ENCODE measurements at places on chromosomes 13 and 19.

GRCh38 chr13:113557013-113557412 is 27.5 kb upstream of the TFDP1 start:
- H3K27me3 ChIP-seq = no peaks in the 10 kb centered on the region
- H3K36me3 ChIP-seq = no peaks in the 10 kb centered on the region
- H3K4me1 ChIP-seq = no peaks in the 10 kb centered on the region
- peak; percentile 39 for DNase-seq

DNA sequence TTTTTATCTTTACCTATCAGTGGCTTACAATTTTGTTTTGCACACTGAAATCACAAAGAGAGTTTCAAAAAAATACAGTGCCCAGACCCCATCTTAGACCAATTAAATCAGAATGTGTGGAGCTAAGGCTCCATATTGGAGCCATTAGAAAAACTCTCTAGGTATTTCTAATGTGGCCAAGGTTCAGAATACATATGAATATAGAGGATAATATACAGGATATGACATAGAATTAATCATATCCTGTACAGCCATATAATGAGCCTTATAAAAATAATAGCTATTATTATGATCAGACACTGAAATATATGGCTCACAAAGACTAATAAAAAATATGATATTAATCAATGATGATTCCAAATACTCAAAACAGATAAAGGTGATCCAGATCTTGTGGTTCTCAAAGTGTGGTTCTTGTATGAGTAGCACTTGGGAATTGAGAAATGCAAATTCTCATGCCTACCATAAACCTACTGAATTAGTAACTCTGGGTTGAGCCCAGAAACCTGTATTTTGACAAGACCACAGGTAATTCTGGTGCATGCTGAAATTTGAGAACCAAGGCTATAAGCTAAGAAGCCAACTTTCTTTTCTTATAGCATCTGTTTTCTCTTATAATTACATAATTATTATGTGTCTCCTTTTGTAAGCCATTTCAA is 408.0 kb downstream of the DIAPH3 start:
- no peaks in the 10 kb centered on the region for H3K27me3 ChIP-seq
- H3K4me3 ChIP-seq = no peak overlapping the region
- no peak for DNase-seq
- H3K4me1 ChIP-seq = no peaks in the 10 kb centered on the region
- H3K27ac ChIP-seq = no peak overlapping the region
- no peaks in the 10 kb centered on the region for H3K36me3 ChIP-seq

DNA sequence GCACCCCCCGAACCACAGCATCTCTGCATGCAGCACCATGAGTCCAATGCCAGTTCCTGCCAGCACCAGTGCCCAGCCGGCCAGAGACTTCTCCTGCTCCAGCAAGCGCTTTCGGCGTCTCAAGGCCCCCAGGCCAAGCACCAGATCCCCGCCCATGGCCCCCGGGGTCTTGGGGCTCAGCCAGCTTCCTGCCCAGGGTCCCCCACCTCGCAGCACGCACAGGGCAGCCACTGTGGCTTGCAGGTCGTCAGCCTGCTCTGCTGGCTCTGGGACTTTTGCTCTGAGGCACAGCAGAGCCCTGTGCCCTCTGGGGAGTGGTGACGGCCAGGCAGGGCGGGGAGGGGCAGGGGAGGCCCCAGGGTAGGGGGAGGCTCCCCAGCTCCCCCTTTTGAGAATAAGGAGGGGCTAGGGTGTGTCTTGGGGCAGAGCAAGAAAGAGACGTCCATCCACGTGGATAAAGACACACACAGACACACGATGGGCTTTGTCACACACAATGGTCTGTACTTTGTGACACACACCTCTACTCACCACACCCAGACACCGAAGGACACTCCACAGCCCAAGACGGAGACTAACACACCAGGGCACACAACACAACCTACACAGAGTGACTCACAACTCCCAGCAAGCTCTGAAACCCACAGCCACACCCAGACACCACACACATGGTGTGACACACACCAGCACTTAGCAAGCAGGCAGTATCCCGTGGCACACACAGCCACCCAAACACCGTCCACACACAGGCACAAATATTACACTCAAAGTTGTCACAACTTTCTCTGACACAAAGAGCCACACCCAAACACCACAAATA is at the start of gene KCNN4:
KCNN4 (minus strand) TSS at position 268 of the 820 bp plus-strand sequence; CDS start at position 156, 112 bp downstream.
- no peaks in the 10 kb centered on the region for H3K36me3 ChIP-seq
- peak within 1 kb of the TSS; percentile 65 for H3K4me3 ChIP-seq
- H3K27me3 ChIP-seq = no peaks in the 10 kb centered on the region
- H3K27ac ChIP-seq = peak within 1 kb of the TSS; percentile 79
- H3K4me1 ChIP-seq = peaks cover 71% of the 10 kb centered on the region

DNA sequence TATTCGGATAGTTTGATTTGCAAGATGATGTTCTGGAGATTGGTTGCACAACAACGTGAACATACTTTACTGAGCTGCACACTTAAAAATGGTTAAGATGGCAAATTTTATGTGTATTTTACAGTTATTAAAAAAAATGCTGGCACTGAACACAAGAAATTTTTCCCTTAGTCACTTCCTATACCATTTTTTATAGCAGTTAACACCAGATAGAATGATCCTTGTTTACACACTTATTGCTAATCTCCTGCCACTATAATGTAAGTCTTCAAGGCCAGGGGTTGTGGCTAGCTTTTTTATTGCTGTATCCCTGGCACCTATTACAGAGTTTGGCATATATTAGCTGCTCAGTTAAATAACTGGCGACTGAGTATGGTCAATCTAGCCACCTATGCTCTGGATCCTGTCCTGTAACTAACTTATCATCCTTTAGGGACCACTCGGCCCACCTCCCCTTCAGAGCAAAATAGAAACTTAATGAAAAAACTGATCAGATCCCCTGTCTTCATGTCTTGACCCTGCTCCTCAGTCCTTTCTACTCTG is 2.0 kb upstream of the EBPL start:
- H3K4me1 ChIP-seq = peaks cover 13% of the 10 kb centered on the region
- DNase-seq = no peak
- no peaks in the 10 kb centered on the region for H3K36me3 ChIP-seq
- H3K27me3 ChIP-seq = no peaks in the 10 kb centered on the region

GRCh38 chr19:41366089-41366488 is 2.1 kb upstream of the B9D2 start:
- H3K36me3 ChIP-seq = no peaks in the 10 kb centered on the region
- H3K4me1 ChIP-seq = peaks cover 21% of the 10 kb centered on the region
- H3K4me3 ChIP-seq = no peak overlapping the region
- H3K27me3 ChIP-seq = no peaks in the 10 kb centered on the region
- DNase-seq = no peak

GRCh38 chr13:30115257-30115600 is 192.1 kb downstream of the KATNAL1 start:
- H3K27me3 ChIP-seq = no peaks in the 10 kb centered on the region
- no peak overlapping the region for H3K4me3 ChIP-seq
- peaks cover 26% of the 10 kb centered on the region for H3K4me1 ChIP-seq
- H3K36me3 ChIP-seq = no peaks in the 10 kb centered on the region

GRCh38 chr13:74555651-74556420 is 421.6 kb upstream of the KLF12 start:
- no peak overlapping the region for H3K27ac ChIP-seq
- H3K4me1 ChIP-seq = no peaks in the 10 kb centered on the region

- H3K4me1 ChIP-seq = no peaks in the 10 kb centered on the region
- H3K27ac ChIP-seq = no peak overlapping the region
- H3K36me3 ChIP-seq = no peaks in the 10 kb centered on the region
- H3K4me3 ChIP-seq = no peak overlapping the region
- no peaks in the 10 kb centered on the region for H3K27me3 ChIP-seq
- no peak for DNase-seq
These were observed 123.4 kb upstream of the RFC3 start for GRCh38 chr13:33694546-33694945.

DNA sequence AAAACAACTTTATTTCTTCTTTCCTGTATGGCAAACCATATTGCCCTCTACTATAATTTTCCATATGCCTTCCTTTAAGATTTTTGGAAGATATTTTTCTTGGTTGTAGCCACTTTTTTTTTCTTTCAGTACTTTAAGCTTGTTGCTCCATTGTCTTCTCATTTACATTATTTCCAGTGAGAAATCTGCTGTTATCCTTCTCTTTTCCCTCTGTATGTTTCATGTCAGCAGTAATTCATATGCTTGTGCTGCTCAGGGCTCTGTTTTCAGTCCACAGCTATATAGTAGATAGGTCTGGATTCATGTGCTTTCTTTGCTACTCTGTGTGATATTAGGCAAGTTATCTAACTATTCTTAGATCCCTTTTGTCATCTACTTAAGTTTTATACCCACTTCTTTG is 267.6 kb downstream of the OXGR1 start:
- DNase-seq = no peak
- H3K27ac ChIP-seq = no peak overlapping the region
- no peaks in the 10 kb centered on the region for H3K4me1 ChIP-seq
- no peaks in the 10 kb centered on the region for H3K36me3 ChIP-seq
- H3K4me3 ChIP-seq = no peak overlapping the region

GRCh38 chr19:8253678-8254077 is 44.5 kb downstream of the CERS4 start:
- H3K27ac ChIP-seq = no peak overlapping the region
- no peaks in the 10 kb centered on the region for H3K4me1 ChIP-seq
- H3K36me3 ChIP-seq = no peaks in the 10 kb centered on the region
- no peak overlapping the region for H3K4me3 ChIP-seq
- H3K27me3 ChIP-seq = no peaks in the 10 kb centered on the region

GRCh38 chr19:30712431-30713337 is 340.5 kb downstream of the ZNF536 start:
- H3K27ac ChIP-seq = no peak overlapping the region
- DNase-seq = no peak
- H3K4me1 ChIP-seq = no peaks in the 10 kb centered on the region
- H3K4me3 ChIP-seq = no peak overlapping the region
- H3K27me3 ChIP-seq = no peaks in the 10 kb centered on the region

DNA sequence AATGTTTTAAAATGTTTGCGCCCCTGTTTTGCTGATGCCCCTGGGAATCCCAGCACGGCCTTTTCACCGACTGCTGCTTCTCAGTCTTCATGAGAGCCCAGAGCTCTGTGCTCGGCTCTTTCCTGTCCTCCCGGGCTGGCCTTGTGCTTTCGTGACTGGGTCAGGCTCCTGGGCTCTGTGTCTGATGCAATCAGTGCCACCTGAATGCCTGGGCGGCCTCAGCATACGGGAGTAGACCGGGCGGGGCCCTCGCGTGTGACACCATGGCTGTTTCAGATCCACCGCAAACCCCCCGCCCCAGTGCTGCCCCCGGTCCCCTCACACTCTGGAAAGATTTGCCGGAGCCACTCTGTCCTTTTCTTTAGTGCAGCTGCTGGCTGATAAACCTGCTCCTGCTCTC is 21.4 kb downstream of the PABPC3 start:
- H3K27ac ChIP-seq = no peak overlapping the region
- H3K27me3 ChIP-seq = peaks cover 3% of the 10 kb centered on the region
- no peaks in the 10 kb centered on the region for H3K36me3 ChIP-seq
- no peak overlapping the region for H3K4me3 ChIP-seq

- H3K27me3 ChIP-seq = no peaks in the 10 kb centered on the region
- no peaks in the 10 kb centered on the region for H3K4me1 ChIP-seq
- DNase-seq = no peak
- no peak overlapping the region for H3K4me3 ChIP-seq
- no peak overlapping the region for H3K27ac ChIP-seq
These were observed 71.0 kb downstream of the RAP2A start for GRCh38 chr13:97505017-97505416.

DNA sequence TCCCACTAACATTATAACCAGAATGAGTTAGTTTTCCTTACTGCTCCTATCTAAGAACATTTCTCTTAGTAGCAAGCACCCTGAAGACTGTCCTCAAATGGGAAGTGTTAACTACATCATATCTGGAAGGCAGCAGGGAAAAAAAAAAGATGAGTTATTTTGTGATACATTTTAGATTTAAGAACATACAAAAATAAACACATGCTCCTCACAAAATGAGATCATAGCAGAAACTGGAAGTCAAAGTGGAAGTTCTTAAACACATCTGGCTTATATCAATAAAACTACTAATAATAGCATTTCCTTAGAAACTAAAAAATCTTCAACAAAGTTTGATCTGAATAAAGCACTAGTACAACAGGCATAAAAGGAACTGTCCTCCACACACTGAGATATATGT is 70.4 kb downstream of the SLITRK6 start:
- H3K4me3 ChIP-seq = no peak overlapping the region
- H3K4me1 ChIP-seq = no peaks in the 10 kb centered on the region
- no peak for DNase-seq
- H3K36me3 ChIP-seq = no peaks in the 10 kb centered on the region

DNA sequence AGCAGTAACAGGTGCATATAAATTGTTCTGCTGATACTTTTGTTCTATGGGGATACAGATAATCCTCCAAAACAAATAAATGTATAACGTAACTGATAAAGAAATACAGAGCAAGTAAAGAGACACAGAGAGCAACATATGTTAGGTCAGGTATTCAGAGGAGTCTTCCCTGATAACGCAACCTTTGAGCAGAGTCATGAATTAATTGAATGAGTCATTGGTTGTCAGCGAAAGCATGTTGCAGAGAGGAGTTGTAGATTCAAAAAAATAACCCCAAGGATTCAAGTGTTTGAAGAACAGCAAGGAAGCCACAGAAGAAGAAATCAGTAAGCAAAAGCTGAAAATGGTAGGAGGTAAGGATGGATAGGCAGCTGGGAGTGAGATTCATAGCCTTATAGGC is 245.2 kb downstream of the TBC1D4 start:
- H3K4me3 ChIP-seq = no peak overlapping the region
- no peaks in the 10 kb centered on the region for H3K27me3 ChIP-seq
- H3K27ac ChIP-seq = no peak overlapping the region
- no peaks in the 10 kb centered on the region for H3K4me1 ChIP-seq

GRCh38 chr13:99418103-99418842 is 83.0 kb upstream of the TM9SF2 start:
- peaks cover 74% of the 10 kb centered on the region for H3K4me1 ChIP-seq
- H3K27me3 ChIP-seq = no peaks in the 10 kb centered on the region
- no peaks in the 10 kb centered on the region for H3K36me3 ChIP-seq
- peak overlapping the region; percentile 40 for H3K4me3 ChIP-seq
- no peak overlapping the region for H3K27ac ChIP-seq
- no peak for DNase-seq

GRCh38 chr13:42305503-42305902 is 33.6 kb downstream of the AKAP11 start:
- peaks cover 15% of the 10 kb centered on the region for H3K36me3 ChIP-seq
- H3K4me3 ChIP-seq = no peak overlapping the region
- no peaks in the 10 kb centered on the region for H3K4me1 ChIP-seq

GRCh38 chr19:4811328-4812131 is 20.0 kb downstream of the TICAM1 start:
- H3K27me3 ChIP-seq = no peaks in the 10 kb centered on the region
- H3K4me3 ChIP-seq = no peak overlapping the region
- DNase-seq = peak; percentile 70
- H3K36me3 ChIP-seq = no peaks in the 10 kb centered on the region
- peaks cover 10% of the 10 kb centered on the region for H3K4me1 ChIP-seq
- no peak overlapping the region for H3K27ac ChIP-seq

- H3K36me3 ChIP-seq = no peaks in the 10 kb centered on the region
- no peak for DNase-seq
- no peaks in the 10 kb centered on the region for H3K4me1 ChIP-seq
- no peaks in the 10 kb centered on the region for H3K27me3 ChIP-seq
- no peak overlapping the region for H3K4me3 ChIP-seq
- H3K27ac ChIP-seq = no peak overlapping the region
These were observed 1184.0 kb downstream of the UQCRFS1 start for GRCh38 chr19:28028881-28029444.

GRCh38 chr13:36148446-36148845 is 17.3 kb upstream of the DCLK1 start:
- no peaks in the 10 kb centered on the region for H3K4me1 ChIP-seq
- H3K27me3 ChIP-seq = no peaks in the 10 kb centered on the region
- no peak overlapping the region for H3K4me3 ChIP-seq
- no peak overlapping the region for H3K27ac ChIP-seq
- DNase-seq = no peak

All from CD8-positive, alpha-beta memory T cell (primary cell).